A549 (cell line): ENCODE measurements at places on chromosomes 11 and 22.

DNA sequence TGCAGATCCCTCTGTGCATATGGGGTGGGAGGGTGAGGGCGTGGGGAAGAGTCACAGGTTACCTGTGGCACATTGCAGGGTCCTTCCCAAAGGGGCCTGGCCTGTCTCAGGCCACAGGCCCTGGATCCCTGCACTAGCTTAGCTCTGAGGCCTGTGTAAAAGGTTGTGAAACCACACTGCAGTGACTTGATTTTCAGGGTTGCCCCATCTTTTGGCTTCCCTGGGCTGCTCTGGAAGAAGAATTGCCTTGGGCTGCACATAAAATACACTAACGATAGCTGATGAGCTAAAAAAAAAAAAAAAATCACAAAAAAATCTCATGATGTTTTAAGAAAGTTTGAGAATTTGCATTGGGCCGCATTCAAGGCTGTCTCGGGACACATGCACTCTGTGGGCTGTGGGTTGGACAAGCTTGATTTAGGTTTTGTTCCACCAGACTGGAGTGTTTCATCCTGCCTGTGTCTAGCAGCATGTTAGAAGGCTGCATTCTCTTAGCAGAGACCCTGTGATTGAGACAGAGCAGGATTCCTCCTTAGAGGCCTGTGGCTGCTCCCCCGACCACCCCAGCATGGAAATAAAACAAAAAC lies 35.9 kb upstream of the TREH start:
- DNase-seq: no peak

DNA sequence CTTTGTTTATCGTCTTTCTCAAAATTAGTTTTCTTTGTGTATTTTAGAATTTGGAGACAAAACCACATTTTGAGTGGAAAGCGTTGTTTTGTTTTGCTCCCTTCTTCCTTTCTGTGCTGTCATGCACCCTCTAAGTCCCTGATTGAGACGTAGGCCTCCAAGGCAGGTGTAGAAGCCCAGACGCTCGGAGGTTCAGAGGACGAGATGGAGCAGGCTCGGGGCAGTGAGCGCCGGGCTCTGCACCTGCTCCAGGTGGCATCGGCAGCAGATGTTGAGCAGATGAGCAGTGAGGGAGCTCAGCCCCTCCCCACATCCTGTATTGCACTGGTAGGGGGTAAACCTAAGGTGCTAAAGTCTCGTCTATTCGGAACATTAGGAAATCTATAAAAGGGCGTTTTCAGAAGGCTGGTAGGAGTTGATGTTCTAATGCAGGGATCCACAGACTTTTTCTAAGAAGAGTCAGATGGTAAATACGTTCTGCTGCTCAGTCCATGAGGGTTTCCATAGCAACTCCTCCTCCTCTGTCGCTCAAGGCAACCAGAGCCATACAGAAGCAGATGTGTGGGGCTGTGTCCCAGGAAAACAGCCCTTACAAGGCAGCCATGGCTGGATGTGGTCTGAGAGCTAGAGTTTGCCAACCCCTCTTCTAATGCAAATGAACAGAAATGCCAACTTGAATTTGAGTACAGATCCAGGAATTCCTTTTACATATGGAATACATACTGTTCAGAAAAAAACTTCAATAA lies 724.2 kb downstream of the BRD1 start:
- DNase-seq: no peak

- no peak for DNase-seq
These were observed 3.5 kb downstream of the ARRB1 start for GRCh38 chr11:75347781-75348566.

- DNase-seq: no peak
These were observed 64.1 kb downstream of the C11orf87 start for GRCh38 chr11:109486129-109486528.

- no peak for DNase-seq
These were observed 426 bp downstream of the LZTR1 start for GRCh38 chr22:20982563-20982882.

GRCh38 chr11:74905326-74905725 lies 43.6 kb downstream of the XRRA1 start:
- DNase-seq: no peak

DNA sequence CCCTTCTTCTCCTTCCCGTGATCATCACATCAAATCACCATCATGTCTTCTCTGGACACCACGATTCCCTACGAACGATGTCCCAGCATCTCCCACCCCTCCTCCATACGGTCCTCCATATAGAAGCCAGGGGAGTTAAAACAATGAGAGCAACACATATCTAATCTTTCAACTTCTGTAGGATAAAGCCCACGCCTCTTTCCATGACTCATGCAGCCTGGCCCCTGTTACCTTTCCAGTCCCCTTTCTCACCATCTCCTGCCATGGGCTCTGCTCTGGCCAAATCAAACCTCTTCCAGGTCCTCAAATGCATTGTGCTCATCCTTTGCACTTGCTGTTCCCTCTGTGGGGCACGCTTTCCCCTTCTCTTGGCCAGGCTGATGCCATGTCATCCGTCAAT lies 23.6 kb downstream of the RPS6KA4 start:
- DNase-seq: no peak

DNA sequence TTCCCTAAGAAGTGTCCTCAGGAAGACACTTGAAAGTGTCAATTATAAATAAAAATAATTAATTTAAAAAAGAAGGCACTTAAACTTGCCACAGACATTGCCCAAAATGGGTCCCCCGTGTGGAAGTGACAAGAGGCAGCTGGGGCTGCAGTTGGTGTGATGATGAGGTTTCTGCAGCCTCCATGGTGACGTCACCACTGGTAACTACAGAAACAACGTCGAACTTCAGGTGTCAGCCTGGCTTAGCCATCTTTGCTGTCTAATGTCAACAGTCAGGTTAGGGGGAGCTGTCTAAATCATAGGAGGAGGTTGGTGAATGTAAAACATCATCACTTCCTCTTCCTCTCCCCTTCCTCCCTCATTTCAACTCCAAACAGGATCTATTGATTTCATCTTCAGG lies 328.6 kb downstream of the MN1 start:
- DNase-seq: no peak

DNA sequence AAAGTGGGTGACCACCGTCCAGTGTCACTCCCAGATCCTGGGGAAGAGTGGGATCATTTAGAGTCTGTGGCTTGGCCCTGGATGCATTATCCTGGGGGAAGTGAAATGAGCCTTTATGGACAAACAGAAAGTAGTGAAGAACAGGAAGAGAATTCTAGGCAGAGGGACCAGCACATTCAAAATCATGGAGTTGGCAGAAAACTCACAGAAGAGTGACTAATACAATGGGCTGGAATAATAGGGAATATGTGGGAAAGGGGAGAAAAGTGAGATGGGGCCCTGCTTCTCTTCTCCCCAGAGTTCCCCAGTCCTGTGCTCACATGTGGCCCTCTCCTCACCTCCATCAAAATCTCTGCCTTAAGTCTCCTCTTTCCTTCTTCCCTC lies 84.3 kb downstream of the CCDC81 start:
- no peak for DNase-seq

GRCh38 chr22:29798801-29799200 lies 31.6 kb downstream of the UQCR10 start:
- no peak for DNase-seq

DNA sequence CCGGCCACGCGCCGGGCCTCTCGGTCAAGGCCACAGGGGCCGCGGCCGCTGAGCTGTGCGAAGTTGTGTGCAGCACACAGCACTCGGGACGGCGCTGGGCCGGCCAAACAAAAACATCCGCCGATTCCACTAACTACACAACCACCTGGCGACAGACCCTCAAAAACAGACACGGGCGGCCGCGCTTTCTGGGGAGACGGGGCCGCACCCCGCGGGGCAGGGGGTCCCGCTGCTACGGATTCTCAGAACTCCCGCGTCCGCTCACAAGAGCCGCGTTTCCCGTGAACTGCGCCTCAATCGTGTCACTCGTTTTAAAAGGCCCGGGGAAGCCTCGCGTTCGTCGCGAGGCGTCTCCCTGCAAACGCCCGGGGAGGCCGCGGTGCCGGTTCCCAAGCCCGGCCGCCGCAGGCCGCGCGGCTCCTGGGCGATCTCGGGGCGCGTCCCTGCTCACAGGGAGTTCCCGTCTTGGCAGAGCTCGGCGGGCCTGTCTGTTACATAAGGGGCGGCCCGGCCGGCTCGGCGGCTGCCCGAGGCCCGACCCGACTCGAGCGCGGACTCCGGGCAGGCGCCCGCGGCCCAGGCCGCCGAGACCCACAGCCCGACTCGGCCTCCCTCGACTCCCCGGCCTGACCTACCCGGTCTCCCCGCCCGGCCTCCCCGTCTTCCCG lies 936 bp downstream of the BRD1 start:
- DNase-seq: no peak

DNA sequence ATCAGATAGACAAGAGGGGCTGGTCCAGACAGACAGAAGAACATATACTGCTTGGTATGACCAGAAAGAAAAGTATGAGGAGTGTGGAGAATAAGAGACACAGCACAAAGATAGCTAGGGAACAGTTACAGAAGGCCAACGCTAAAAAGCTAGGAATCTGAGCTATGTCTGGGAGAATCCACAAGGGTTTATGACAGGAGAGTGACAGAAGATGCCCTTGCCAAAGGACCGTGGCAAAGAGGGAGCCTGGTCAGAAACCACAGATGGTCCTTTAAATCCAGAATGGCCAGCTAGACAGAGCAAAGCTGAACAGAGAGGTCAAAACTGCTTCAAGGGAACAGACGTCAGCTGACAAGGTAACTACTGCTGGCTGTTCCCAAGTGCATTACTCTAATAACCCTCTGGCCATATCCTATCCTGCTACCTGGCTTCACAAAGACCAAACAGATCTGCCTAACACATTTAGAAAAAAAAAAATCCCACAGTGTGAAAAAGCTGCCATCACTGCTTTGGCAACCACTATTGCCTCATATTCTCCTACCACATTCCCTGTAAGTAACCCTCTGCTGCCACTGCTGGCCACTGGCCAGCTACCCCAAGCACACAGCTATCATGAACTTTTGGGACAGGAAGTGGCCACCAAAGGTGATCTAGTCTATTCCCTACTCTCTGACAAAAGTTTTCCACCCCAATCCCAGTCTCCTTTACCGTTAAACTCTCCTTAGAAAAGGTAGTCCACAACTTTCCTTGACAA lies 7.3 kb downstream of the SERGEF start:
- no peak for DNase-seq

- DNase-seq: no peak
These were observed 808 bp upstream of the IFITM2 start for GRCh38 chr11:306645-307371.

- DNase-seq: no peak
These were observed 972.1 kb downstream of the JRKL start for GRCh38 chr11:97361812-97362378.

- no peak for DNase-seq
These were observed 28.3 kb upstream of the WNT11 start for GRCh38 chr11:76234416-76235232.

DNA sequence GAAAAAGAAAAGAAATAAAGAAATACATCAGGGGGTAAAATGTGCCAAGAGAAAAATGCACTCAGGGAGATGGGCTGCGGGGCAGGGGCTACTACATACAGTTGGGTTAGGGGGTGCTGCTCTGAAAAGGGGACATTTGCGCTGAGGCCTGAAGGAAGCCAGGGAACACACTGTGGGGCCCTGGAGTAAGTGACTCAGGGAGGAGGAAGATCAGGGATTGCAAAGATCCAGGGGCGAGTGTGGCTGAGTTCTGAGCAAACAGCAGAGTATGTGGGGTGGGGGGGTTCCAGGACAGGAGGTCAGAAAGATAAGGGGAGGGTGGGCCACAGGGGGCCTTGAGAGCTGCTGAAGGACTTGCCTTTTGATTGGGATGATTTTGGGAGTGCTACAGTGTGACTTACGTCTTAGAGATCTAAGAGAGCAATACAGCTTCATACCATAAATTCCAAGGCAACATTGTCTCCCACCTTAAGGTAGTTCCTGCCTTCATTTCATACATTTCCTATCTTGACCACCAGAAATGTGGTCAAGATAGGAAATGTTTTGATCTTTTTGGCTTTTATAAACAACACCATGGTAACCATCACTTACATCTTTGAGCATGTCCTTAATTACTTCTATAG lies 5.8 kb downstream of the A4GALT start:
- no peak for DNase-seq

GRCh38 chr11:76609736-76610370 lies 60.7 kb downstream of the LRRC32 start:
- DNase-seq: no peak

GRCh38 chr11:14748090-14748489 lies 104.5 kb downstream of the PDE3B start:
- DNase-seq: no peak

DNA sequence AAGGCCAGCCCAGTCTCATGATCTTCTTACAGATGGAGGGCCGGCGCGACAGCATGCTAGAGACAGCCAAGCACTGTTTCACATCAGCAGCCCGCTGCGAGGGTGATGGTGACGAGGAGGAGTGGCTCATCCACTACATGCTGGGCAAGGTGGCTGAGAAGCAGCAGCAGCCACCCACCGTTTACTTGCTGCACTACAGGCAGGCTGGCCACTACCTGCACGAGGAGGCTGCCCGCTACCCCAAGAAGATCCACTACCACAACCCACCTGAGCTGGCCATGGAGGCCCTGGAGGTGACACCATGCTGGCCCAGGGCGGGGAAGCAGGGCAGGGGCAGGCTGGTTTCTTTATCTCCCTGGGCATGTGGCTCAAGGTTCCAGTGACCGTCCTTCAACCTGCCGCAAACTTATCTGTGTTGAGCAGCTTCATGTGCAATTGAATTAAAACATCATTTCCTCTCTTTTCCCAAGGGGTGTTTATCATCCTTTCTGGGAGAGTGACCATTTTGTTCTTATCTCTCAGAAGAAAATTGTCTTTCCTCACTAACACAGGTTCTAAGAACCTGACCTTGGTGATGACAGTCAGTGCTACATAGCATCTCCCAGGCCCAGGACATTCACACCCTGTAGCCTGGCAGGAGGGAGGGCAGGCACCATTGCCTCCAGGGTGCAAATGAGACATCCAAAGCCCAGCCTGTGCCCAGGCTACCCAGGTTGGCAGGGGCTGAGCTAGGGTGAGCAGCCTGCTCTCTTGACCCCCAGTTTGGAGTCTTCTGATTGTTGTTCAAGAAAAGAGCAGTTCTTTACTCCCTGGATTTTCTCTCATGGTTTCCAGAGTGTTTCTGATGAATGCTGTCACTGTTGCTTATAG lies 80.7 kb downstream of the CABIN1 start:
- DNase-seq: no peak
